NCI-H524 (cell line): ENCODE measurements at places on chromosomes 13 and 19.
A peak's percentile ranks its signal among the peaks of the same experiment; 100 is the strongest.

DNA sequence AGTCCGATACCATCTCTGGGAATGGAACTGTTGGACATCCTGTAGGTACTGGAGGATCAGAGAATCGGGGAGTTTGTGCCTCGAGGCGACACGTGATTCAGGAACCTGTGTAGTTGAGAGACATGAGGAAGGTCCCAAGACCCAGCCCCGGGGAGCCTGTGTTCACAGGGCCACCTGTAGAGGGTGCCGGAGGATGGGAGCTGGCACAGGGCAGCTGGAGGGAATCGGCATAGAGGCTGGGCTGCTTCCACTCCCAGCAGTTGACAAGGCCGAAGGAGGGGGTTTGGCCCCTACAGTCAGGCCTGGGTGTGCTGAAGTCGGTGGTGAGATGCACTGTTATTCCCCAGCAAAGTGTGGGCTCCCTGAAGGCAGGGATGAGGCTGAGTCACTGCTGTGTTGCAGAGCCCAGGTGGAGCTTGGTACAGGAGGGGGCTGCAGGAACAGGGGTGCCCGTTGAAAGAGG, 2.5 kb upstream of the ISYNA1 start:
- DNase-seq = peak; percentile 28

DNA sequence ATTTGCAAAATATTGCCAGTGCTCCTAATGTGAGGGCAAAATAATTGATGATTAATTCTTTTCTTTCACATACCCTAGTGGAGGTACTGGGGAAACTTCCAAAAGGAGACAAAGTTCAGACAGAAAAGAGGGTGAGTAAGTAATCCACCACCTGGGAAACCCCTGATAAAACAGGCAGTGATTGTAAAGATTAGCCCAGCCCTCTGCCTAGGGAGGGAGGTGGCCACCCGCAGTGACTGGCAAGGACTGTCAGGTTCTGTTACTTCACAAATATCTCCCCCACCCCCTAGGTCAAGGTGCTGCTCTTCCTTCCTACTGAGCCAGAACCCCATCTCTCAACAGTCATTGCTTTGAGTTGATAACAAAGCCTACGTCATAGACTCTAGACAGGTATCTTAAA, 239.7 kb downstream of the DNAJC15 start:
- no peak for DNase-seq

GRCh38 chr19:1295169-1296012, 9.7 kb downstream of the EFNA2 start:
- no peak for DNase-seq

DNA sequence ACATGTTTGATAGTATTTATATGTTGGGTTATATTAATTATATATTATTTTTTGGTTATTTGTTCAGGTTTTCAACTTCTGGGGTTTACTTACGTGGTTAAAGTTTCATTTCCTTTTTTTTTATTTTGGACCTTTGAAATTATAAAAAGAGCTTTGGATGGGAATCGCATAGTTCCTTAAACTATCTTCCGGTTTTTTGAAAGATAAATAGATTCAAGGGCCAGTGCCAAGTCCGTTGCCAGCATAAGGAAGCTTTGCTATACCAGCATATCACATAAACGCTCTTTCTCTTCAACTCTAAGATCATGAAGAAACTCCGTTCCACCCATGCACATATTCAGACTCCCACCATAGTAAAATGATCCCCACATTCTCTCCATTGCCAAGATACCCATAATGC, 7.4 kb upstream of the OXGR1 start:
- DNase-seq = no peak

DNA sequence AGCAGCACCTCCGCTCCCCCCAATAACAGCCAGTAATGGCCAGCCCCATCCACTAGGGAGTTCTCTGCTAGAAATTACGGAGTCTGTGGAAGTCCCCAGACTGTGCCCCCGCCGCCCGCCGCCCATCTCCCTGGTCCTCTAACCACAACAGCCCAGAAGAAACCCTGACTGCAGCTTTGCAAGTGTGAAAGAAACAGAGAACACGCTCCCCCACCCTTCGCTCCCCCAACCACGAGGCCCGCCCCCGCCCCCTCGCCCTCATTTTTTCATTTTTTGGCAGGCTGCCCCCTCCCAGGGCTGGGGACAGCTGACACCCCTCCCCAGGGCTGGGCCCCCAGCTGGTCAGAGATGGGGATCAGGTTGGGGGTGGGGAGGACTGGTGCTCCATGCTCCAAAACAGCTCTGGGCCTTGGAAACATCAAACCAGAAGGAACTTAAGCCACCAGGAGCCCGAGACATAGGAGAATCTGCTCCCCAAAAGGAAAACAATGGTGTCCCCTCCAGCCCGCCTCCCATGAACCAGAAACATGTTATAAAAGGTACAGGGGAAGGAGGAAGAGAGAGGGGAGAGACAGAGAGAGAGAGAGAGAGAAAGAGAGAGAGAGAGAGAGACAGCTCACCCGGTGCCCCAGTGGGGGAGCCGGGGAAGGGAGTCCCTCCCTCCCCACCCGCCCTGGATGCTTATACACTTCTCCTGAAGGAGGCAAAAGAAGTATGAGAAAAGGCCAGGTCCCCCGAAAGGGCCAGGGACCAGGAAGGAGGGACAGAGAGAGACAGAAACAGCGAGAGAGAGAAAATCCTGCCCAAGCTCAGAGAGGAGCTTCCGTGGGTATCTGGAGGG, 29.8 kb upstream of the ASF1B start:
- DNase-seq = no peak

GRCh38 chr13:46343279-46343994, 43.6 kb downstream of the RUBCNL start:
- DNase-seq = no peak

- DNase-seq = peak; percentile 88
These were observed 8.7 kb upstream of the ATP12A start for GRCh38 chr13:24671386-24672113.

GRCh38 chr13:49026851-49027250, 51.1 kb downstream of the FNDC3A start:
- no peak for DNase-seq

- no peak for DNase-seq
These were observed 350.1 kb upstream of the DACH1 start for GRCh38 chr13:72217142-72217541.

DNA sequence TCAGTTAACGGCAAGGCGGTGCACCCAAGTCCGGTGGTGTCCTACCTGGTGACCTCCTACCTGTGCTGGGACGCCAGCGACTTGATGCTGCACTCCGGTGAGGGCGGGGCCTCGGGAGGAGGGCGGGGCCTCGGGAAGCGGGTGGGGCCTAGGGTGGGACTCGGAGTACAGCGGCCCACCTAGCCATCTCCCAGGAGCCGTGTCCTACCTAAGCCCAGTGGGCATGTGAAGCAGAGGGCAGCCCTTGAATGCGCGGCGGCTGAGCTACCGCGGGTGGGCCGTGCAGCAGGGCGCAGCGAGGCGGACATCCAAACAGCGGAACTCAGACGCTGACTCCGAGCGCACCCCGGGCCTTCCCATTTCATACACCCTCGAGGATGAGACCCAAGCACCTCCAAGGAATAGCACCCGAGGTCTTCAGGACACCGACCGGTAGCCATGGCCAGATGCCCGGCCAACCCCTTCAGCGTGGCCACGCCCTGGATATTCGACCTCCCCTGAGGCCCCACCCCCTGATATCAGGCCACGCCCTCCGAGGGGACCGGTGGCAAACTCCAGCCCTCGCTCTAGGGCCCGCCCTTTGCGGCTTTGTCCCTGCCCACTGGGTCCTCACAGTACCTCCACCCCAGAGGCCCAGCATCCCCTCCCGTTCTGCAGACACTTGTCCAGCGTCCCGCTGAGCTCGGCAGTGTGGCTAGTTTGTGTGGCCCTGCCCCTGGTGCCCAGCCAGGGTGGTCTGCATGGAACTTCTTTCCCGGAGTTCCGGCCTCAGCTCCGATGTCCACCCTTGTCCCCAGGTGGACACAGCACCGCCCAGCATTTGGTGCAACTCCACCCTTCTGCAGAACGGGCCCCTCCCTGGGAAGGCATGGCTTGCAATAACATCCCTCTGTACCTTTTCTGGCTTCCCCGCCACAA, 5.4 kb downstream of the KLK1 start:
- DNase-seq = no peak

GRCh38 chr13:27339299-27339698, 68.7 kb downstream of the RASL11A start:
- DNase-seq = peak; percentile 89
